ENCODE measurements at places on chromosomes 5 and 9.

- H3K4me1 ChIP-seq = no peaks in the 10 kb centered on the region
- H3K4me3 ChIP-seq = no peak overlapping the region
- H3K27me3 ChIP-seq = no peaks in the 10 kb centered on the region
- no peak overlapping the region for H3K27ac ChIP-seq
- no peaks in the 10 kb centered on the region for H3K36me3 ChIP-seq
Observed at GRCh38 chr5:120684213-120684612, 220.1 kb downstream of the PRR16 start.

- H3K27me3 ChIP-seq = peaks cover 6% of the 10 kb centered on the region
- no peak overlapping the region for H3K27ac ChIP-seq
- DNase-seq = no peak
- H3K4me1 ChIP-seq = no peaks in the 10 kb centered on the region
- H3K36me3 ChIP-seq = no peaks in the 10 kb centered on the region
- H3K4me3 ChIP-seq = no peak overlapping the region
Observed at GRCh38 chr9:7324152-7324598, 475.4 kb downstream of the DMAC1 start.

- peaks cover 13% of the 10 kb centered on the region for H3K4me1 ChIP-seq
- peaks cover 37% of the 10 kb centered on the region for H3K36me3 ChIP-seq
- no peak for DNase-seq
- H3K4me3 ChIP-seq = no peak overlapping the region
Observed at GRCh38 chr5:65707663-65708062, 14.2 kb downstream of the SGTB start.

DNA sequence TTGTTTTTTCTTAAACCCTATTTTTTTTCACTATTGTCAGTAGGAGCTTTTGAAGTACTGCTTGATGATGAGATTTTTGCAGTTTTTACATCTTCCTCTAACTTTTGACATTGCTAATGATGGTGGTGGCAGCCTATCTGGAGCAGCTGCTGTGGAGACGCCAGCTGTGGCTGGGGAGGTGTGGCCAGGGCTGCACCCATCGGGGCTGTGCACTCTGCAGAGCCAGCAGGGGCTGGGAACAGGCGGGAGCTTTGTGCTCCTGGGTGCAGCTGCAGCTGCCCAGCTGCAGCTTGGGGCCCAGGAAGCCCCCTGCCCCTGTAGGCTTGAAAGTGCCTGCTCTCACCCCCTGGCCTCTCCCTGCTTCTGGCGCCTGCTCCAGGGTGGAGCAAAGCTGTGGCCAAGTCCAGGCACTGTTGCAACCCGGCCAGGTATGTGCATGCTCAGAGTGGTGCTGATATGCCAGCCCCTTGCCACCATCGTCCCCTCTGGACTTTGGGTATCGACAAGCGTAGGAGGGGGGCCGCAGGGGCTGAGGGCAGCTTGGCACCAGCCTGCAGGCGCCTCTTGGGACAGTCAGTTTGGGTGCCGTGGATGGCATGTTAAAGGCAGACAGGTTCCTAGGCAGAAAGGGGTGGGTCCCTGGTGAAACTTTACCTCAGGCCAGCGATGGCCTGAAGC is 39.2 kb downstream of the FER start:
- H3K4me1 ChIP-seq = peaks cover 15% of the 10 kb centered on the region
- peaks cover 12% of the 10 kb centered on the region for H3K36me3 ChIP-seq
- no peak overlapping the region for H3K4me3 ChIP-seq
- DNase-seq = no peak
- no peaks in the 10 kb centered on the region for H3K27me3 ChIP-seq

DNA sequence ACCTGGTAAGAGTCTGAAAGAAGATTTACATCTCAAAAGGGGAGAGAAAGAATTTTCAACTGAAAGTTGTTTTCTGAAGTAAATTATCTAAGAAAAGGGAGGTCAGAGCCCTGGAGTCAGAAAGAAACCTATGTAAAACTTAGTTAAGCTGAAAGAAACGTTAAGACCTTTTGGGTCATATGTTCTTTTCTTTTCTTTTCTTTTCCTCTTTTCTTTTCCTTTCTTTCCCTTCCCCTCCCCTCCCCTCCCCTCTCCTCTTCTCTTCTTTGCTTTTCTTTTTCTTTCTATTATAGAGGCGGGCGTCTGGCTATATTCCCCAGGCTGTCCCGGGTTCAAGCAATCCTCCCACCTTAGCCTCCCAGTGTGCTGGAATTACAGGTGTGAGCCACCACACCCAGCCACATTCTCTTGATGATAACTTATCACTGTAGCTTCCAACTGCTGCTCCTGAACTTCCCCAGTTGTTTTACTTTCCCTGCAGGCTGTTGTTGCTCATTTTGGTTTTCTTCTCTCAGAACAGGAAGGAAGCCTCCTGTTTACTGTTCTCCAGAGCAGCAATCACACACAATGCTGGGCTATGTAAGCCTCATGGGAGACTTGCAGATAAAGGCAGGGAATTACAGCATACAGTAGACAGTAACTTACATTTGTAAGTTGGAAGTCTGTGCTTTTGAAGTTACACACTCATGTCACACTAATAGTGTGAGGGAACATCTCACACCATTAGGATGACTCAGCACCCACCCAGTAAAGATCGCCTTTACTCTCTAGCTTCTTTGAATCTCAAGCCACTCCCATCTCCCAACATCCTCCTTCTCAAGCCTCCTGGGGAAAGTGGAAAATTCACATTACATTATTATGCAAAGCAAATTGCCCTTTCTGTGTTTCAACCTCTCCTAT is 2216.6 kb upstream of the WWC1 start:
- H3K4me3 ChIP-seq = no peak overlapping the region
- H3K27me3 ChIP-seq = no peaks in the 10 kb centered on the region
- no peaks in the 10 kb centered on the region for H3K4me1 ChIP-seq

DNA sequence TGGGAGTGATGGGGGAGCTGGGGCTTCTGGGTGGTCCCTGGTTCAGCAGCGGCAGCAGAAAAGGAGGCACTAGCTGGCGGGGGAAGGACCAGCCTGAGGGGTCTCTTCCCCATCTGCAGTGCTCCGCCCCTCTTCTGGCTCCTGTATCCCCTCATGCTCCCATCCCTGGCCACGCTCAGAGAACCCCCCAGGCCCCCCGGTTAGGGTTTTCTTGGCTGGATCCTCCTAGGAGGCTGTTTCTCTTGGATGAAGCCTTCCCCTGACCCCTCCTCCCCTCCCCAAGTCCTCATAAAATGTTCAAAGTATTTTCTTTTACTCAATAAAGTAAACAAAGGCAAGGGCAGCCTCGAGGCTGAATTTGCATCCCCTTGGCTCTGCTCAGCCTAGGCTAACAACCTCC is 60.8 kb downstream of the FGF18 start:
- no peaks in the 10 kb centered on the region for H3K27me3 ChIP-seq
- H3K27ac ChIP-seq = no peak overlapping the region
- DNase-seq = no peak
- H3K4me3 ChIP-seq = no peak overlapping the region
- H3K4me1 ChIP-seq = peaks cover 8% of the 10 kb centered on the region

DNA sequence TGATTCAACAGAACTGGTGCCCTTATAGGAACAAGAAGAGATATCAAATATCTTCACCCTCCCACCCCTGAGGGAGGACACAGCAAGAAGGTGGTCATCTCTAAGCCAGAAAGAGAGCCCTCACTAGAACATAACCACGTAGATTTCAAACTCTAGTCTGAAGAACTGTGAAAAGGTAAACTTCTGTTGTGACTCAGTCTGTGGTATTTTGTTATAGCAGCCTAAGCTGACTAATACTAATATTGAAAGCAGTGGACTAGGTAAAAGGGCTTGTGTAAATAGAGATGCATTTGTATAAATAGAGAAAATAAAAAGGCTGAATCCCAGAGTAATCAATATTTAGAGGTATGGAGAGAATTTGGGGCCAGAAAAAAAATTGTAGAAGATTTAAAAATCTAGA is 157.6 kb upstream of the CCNH start:
- H3K27ac ChIP-seq = no peak overlapping the region
- no peaks in the 10 kb centered on the region for H3K36me3 ChIP-seq
- no peak for DNase-seq
- no peaks in the 10 kb centered on the region for H3K27me3 ChIP-seq
- H3K4me1 ChIP-seq = no peaks in the 10 kb centered on the region

GRCh38 chr5:96062836-96063235 is 101.2 kb upstream of the ELL2 start:
- no peak for DNase-seq
- H3K4me1 ChIP-seq = peaks cover 38% of the 10 kb centered on the region
- no peaks in the 10 kb centered on the region for H3K36me3 ChIP-seq

- peaks cover 18% of the 10 kb centered on the region for H3K4me1 ChIP-seq
- H3K27me3 ChIP-seq = no peaks in the 10 kb centered on the region
- DNase-seq = no peak
Observed at GRCh38 chr9:129639034-129639630, 2.8 kb downstream of the ASB6 start.

GRCh38 chr5:41891066-41891707 is 13.0 kb upstream of the RIMOC1 start:
- no peaks in the 10 kb centered on the region for H3K36me3 ChIP-seq
- no peak for DNase-seq
- peaks cover 20% of the 10 kb centered on the region for H3K27me3 ChIP-seq
- peaks cover 13% of the 10 kb centered on the region for H3K4me1 ChIP-seq
- H3K4me3 ChIP-seq = no peak overlapping the region

GRCh38 chr5:89988998-89989655 is 420.4 kb downstream of the CETN3 start:
- H3K4me3 ChIP-seq = no peak overlapping the region
- no peaks in the 10 kb centered on the region for H3K4me1 ChIP-seq
- H3K27ac ChIP-seq = no peak overlapping the region
- DNase-seq = no peak
- no peaks in the 10 kb centered on the region for H3K36me3 ChIP-seq

- no peak for DNase-seq
- H3K4me1 ChIP-seq = no peaks in the 10 kb centered on the region
- H3K36me3 ChIP-seq = peaks cover 3% of the 10 kb centered on the region
Observed at GRCh38 chr9:712643-713042, 128.9 kb upstream of the DMRT1 start.

GRCh38 chr9:71620331-71620730 is 148.0 kb downstream of the CEMIP2 start:
- no peaks in the 10 kb centered on the region for H3K36me3 ChIP-seq
- H3K27ac ChIP-seq = no peak overlapping the region
- no peaks in the 10 kb centered on the region for H3K4me1 ChIP-seq

GRCh38 chr5:174167080-174167910 is 121.8 kb downstream of the NSG2 start:
- DNase-seq = no peak
- no peak overlapping the region for H3K4me3 ChIP-seq
- no peaks in the 10 kb centered on the region for H3K36me3 ChIP-seq
- no peaks in the 10 kb centered on the region for H3K27me3 ChIP-seq
- H3K27ac ChIP-seq = no peak overlapping the region

GRCh38 chr5:36875051-36875789 is 1.3 kb upstream of the NIPBL start:
- peaks cover 10% of the 10 kb centered on the region for H3K36me3 ChIP-seq
- H3K27me3 ChIP-seq = no peaks in the 10 kb centered on the region
- peaks cover 29% of the 10 kb centered on the region for H3K4me1 ChIP-seq
- peak overlapping the region; percentile 100 for H3K27ac ChIP-seq

GRCh38 chr9:69697475-69697874 is 25.3 kb upstream of the APBA1 start:
- H3K4me1 ChIP-seq = no peaks in the 10 kb centered on the region
- no peak overlapping the region for H3K4me3 ChIP-seq
- peaks cover 5% of the 10 kb centered on the region for H3K27me3 ChIP-seq

DNA sequence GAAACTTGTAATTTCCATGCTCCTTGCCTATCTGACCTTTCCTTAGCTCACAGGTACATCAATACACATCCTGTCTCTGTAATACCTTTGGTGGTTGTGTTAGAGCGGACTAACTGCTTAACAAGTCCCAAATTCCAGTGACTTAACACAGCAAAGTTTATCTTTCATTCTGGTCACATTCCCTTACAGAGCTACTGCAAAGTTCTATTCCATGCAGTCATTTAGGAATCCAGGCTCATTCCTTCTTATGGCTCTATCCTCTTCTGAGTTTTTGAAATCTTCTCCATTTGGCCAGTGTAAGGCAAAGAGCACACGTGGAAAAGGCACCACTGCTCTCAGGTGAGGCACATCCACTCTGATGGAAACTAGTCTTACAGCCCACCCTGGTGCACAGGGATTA is 238.6 kb upstream of the ANKRD55 start:
- no peak for DNase-seq
- no peak overlapping the region for H3K4me3 ChIP-seq
- peaks cover 3% of the 10 kb centered on the region for H3K4me1 ChIP-seq
- H3K27me3 ChIP-seq = no peaks in the 10 kb centered on the region
- H3K27ac ChIP-seq = no peak overlapping the region

- H3K27me3 ChIP-seq = no peaks in the 10 kb centered on the region
- no peak overlapping the region for H3K4me3 ChIP-seq
- peaks cover 10% of the 10 kb centered on the region for H3K36me3 ChIP-seq
- DNase-seq = no peak
Observed at GRCh38 chr9:26833792-26834191, 58.8 kb downstream of the CAAP1 start.

DNA sequence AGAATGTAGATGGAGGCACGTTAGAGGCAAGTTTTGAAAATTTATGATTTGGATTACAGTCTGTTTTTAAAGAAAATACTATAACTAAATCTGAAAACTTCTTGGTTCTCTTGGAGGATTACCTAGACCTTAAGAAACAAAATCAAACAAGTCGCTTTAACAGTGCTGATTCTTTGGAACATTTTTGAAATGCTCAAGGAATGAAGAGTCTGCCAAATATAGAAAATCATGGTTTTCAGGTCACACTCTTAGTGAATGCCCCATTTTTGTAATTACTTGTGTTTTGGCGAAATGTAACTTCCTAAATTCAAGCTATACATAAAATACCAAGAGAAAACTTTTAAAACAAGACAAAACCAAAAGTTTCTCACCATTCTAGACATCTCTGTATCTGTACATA is 93.2 kb downstream of the EQTN start:
- DNase-seq = no peak
- no peak overlapping the region for H3K4me3 ChIP-seq
- no peaks in the 10 kb centered on the region for H3K36me3 ChIP-seq
- no peaks in the 10 kb centered on the region for H3K4me1 ChIP-seq
- H3K27ac ChIP-seq = no peak overlapping the region
- H3K27me3 ChIP-seq = peaks cover 3% of the 10 kb centered on the region

DNA sequence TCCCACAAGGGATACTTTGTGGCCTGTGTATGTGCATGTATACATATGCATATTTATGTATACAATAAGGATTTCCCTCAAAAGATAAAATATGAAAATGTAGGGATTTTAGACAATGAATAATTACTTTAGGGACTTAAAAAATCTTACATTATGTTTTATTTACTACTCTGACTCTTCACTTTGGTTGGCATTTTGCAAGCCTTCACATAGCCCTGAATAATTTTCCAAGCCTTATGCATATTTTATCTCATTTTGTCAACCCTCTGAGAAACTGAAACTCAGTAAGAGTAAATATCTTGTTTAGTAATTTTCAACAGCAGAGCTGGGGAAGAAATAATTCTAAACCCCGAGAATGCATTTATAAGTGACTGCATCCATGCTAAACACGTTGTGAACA is 153.0 kb upstream of the SLC24A2 start:
- no peak for DNase-seq
- H3K4me3 ChIP-seq = no peak overlapping the region
- H3K27me3 ChIP-seq = peaks cover 11% of the 10 kb centered on the region
- H3K4me1 ChIP-seq = peaks cover 5% of the 10 kb centered on the region

- peaks cover 3% of the 10 kb centered on the region for H3K4me1 ChIP-seq
- DNase-seq = no peak
- H3K4me3 ChIP-seq = no peak overlapping the region
- H3K27me3 ChIP-seq = no peaks in the 10 kb centered on the region
- H3K27ac ChIP-seq = no peak overlapping the region
Observed at GRCh38 chr5:32360906-32361305, 48.2 kb upstream of the MTMR12 start.
